Epithelial cell of proximal tubule (primary cell): ENCODE measurements at places on chromosomes 1 and 21. TPM values are rescaled to one million over a fixed set of nuclear protein-coding genes. Genes with fewer than 3 reads are reported as not detected.
A peak's percentile ranks its signal among the peaks of the same experiment; 100 is the strongest.

IL20 gene
- not detected in 2 replicates for total RNA-seq

OR6N1 gene
- not detected in 2 replicates for total RNA-seq

LDLRAD1 gene
- not detected in 2 replicates for total RNA-seq

ATP1A4 gene
- total RNA-seq, result not detected in 2 replicates

KCNE1 gene
- total RNA-seq, result 0.22 TPM in 1 of 2 replicates, not detected in the other

SH2D2A gene
- total RNA-seq, result 2.0 and 3.5 TPM in 2 replicates

ZSCAN20 gene
- total RNA-seq, result 3.1 and 4.0 TPM in 2 replicates

SAMD11 gene
- total RNA-seq, result 0.51 and 3.5 TPM in 2 replicates

LRRC38 gene
- total RNA-seq, result 0.36 TPM in 1 of 2 replicates, not detected in the other

AKR7A3 gene
- total RNA-seq, result 0.36 and 1.3 TPM in 2 replicates

TMED5 gene
- total RNA-seq, result 40.1 and 59.8 TPM in 2 replicates

PRKCZ gene
- total RNA-seq, result 19.2 and 28.1 TPM in 2 replicates

PLA2G4A gene
- 0.40 and 2.3 TPM in 2 replicates for total RNA-seq

PRAMEF20 gene
- not detected in 2 replicates for total RNA-seq

BRDT gene
- total RNA-seq, result not detected in 2 replicates

LCE1F gene
- not detected in 2 replicates for total RNA-seq

OR10J1 gene
- not detected in 2 replicates for total RNA-seq

TMEM125 gene
- 4.9 and 7.0 TPM in 2 replicates for total RNA-seq

- no peak for DNase-seq
These were observed 29.8 kb downstream of the ZYG11B start for GRCh38 chr1:52756020-52756419.

GRCh38 chr21:39632796-39633442 is 20.2 kb downstream of the B3GALT5 start:
- no peak for DNase-seq

GRCh38 chr1:185393815-185394214 is 76.8 kb upstream of the IVNS1ABP start:
- DNase-seq, result no peak

DNA sequence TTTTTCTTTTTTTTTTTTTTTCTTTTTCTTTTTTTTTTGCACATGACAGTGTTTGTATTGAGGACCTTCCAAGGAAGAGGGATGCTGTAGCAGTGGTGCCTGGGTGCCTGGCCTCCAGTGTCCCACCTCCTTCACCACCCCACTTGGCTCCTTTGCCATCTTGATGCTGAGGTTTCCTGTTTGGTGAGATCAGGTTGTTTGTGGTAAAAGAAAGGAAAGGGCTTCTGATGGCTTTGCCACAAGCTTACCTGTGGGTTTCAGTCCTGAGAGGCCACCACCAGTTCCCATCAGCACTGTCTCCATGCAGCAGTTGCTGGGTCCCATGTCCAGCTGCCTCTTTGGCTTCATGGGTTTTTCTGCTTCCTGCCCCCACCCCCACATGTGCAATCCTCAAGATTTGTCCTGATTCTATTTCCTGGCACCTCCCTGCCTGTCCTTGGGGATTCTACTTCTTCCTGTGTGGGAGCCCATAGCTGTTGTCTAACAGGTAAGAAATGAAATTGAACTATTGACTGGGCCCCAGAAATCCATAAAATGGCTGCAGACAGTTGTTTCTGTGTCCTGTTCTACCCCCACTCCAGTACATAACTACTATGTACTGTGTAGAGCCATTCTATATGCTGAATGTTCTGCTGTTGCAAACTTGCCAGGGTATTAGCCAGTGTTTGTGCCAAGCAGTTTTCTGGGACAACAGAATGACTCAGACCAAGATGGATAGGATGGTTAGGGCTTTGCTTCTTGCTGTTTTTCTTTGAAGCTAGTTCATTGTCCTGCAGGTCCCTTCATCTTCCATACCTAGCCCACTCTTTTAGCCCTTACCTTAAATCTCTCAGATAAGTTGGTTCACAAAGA is 4.2 kb upstream of the CCDC28B start:
- no peak for DNase-seq

GRCh38 chr1:81887421-81888144 is 86.8 kb downstream of the ADGRL2 start:
- no peak for DNase-seq

- peak; percentile 3 for DNase-seq
These were observed 327.5 kb upstream of the POGK start for GRCh38 chr1:166511761-166512160.

DNA sequence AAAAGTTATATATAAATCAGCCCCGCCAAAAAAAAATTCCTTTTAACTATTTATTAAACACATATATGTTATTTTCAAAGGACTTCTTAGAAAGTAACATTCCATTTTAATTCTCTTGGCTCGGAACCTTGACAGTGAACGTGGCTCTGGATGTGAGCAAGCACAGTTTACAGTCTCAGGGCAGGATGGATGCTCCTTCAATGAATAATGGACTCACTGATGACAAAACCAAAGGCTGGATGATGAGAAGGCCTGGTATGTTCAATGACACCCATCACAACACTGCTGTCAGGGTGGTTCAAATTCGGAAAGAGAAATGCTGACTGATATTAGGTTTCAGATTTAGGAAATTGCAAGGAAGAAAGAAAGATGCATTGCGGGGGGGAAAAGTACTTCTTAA is 148.8 kb downstream of the SIPA1L2 start:
- DNase-seq, result no peak

DNA sequence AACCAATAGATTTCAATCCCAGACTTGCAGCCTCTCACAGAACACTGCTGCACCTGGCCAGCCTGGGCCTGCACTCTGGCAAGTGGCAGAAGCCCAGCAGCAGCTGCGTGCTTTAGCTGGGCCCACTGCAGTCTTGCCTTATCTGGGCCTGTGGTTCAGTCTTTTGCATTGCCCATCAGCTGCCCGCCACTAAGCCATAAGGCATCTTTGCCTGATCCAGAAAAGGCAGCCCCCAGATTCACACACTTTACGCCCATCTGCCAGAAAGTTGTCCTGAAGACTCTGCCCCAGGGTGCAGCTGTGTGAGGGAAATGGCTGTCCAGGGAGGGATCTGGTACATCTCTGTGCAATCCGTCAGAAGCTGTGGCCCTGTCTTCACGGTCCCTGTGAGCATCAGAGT is 217.0 kb downstream of the DNAH14 start:
- DNase-seq, result no peak

DNA sequence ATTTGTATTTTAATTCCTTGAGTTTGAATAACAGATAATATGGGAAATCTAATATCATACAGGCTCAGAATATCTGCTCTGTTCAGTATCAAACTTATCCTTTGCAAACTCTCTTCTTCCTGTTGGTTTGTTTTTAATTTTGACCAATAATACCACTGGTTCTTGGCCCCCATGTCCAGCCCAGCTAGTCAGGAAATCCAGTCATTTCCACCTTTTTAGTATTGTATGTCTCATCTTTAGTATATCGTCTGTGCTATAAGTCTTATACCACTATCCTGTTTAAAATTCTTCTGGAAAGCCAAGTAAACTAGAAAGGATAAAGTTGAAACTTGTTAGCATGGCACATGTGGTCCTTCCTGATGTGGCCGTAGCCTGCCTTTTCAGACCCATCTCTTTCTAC is 10.7 kb downstream of the SCCPDH start:
- no peak for DNase-seq

- no peak for DNase-seq
These were observed 816 bp downstream of the HYI start for GRCh38 chr1:43452789-43453441.

DNA sequence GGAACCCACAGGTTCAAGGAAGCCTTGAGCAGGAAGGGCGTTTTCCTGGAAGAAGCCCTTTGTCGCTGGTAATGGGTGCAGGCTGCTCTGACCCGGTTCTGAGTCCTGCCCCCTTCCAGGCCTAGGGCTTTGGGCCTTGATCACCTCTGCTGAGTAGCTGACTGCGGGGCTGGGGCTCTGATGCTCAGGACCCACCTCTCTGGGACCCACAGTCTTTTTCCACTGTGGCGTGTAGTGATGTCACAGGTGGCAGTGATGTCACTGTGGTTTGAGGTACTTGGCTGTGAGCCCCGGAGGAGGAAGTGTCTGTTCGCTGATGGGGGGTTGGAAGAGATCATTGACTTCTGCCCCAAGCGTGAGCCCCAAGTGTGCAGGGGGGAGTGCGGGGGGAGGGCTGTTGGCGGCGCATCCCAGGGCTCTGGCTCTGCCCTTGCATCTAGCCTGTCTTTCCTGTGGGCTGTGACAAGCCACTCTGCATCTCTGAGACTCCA is 6.9 kb downstream of the TNFRSF1B start:
- DNase-seq, result no peak

DNA sequence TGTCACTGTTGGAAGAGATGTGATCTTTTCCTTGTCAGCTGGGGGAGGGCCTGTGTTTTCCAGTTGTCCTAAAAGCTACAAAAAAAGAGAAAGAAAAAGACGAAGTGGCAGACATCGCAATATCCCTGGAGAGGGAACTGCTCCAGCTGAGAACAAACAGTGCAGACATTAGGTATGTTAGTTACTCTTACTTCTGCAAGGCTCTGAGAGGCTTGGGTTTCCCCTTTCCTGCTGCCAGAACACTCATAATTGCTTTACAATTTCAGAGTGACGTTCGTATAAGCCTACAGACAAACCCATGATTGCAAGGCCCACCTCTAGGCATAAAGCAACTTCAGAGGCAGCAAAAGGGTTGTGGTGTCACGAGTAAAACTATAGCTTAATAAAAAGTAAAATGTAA is 31.1 kb downstream of the CD160 start:
- no peak for DNase-seq

DNA sequence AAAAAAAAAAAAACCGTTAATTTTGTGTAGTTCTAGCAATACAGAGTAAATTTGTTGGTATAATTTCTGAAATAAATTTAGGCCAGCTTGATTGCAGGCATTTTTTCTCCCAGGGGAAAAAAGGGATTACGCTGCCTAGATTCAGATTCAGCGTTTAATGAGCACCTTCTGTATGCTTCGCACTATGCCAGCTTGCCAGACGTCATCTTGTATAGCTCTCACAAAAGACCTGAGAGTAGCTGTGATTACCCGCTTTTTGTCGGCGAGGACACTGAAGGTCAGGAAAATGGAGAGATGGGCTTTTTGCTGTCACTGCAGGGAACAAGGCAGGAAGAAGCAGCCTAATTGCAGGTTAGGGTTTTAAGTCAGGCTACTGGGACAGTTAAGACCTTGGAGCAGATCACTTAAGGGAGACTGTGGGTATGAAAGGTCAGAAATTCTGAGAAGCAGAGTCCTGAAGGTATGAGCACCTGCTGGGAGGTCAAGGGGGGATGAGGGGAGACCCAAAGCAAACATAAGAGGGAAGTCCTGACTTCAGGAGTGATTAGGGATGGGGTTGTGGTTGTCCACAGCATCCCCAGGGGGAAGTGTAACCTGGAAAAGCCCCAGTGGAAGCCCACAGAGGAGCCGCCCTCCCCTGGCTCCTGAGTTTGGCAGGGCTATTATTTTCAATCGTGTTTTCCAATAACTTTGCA is 39.0 kb downstream of the TMCC2 start:
- no peak for DNase-seq

GRCh38 chr1:240138867-240139266 is 47.2 kb downstream of the FMN2 start:
- no peak for DNase-seq

GRCh38 chr1:37096523-37096922 is 62.2 kb upstream of the GRIK3 start:
- no peak for DNase-seq

DNA sequence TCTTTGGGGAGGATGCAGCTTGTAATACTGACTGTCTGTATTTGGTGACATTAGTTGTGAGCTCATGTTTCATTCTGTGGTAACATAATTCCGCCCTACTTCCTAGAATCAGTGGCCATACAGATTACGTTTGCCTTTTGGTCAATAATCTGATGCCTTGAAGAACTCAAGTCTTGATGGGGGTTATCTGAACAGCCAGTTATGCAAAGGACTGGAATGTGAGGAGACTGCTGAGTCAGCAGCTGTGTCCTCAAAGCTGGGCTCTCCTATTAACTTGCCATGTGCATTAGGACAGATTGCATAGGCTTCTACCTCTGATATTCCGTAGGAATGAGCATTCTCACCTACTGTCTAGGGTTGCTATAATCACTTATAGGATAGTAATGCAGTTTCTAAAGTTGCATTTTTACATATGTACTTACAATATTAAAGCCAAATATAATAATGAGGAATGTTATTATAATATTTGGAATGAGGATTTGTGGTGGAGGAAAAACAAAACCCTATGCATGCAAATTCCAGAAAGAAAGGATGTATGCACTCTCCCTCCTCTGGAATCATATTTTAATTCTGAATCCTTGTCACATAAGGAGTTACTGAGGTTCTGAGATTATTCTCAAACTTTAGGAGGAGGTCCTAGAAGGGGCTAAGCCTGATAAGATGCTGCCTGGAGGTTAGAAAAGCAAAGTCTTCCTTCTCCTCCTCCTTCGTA is 116.0 kb downstream of the NOS1AP start:
- no peak for DNase-seq

DNA sequence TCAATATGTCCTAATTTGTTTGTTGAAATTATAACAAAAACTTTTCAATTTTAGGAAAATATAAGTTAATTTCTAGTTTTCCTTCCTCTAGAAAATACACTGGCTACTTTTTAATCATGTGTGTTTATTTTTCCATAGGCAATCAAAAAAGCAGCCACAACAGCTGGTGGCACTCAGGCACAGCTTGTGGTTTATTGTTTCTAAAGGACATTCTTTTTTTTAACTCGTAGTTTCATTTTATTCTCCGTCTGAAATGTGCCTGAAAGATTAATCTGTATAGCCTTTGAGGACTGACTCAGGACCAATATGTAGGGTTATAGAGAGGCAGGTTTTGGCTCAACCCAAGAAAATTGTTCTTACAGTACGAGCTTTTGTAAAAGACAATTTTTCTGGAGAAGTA is 20.7 kb upstream of the STX12 start:
- DNase-seq, result no peak

DNA sequence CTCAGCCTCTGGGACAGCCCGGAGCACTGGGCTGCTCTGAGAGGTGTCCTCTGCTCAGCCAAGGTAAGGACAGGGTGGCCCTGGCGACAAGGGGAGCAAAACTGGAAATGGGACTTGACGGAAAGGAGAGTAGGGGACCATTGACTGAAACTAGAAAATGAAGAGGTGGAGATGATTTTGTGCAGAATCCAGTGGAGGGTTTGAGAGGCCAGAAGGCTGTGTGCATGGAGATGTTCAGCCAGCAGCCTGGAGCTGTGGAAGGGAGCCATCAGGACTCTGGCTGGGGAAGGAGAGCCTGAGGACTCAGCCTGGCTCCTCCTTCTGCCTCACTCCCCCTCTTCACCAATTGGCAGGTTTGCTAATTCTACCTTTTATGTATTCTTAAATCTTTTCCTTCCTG is 114.2 kb downstream of the EDEM3 start:
- no peak for DNase-seq

DNA sequence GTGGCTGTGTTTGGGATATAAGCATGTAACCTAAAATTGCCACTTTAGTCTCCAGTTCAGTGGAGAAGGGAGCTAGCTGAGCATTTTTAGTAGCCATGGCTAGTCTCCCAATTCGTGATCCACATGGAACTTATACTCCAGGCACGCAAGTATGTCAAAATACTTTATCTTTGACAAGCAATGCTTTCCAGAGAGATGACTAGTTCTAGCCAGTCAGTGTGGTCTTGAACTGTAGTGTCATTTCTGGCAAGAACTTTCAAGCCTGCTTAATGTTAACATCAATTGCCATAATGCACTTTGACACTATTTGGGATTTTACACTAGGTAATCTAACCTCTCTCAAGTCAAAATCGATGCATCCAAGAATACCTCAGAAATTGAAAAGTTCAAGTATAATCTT is 660.0 kb downstream of the PTPRC start:
- DNase-seq, result no peak

- no peak for DNase-seq
These were observed 158.6 kb downstream of the PGBD5 start for GRCh38 chr1:230267338-230268065.
